Stimulated activated effector memory CD8-positive, alpha-beta T cell treated with anti-CD3 and anti-CD28 coated beads, Interleukin-12 subunit alpha, Interleukin-12 subunit beta, amount 100 ng/mL, for 72 hours (primary cell): ENCODE measurements at places on chromosomes 3 and 15.

DNA sequence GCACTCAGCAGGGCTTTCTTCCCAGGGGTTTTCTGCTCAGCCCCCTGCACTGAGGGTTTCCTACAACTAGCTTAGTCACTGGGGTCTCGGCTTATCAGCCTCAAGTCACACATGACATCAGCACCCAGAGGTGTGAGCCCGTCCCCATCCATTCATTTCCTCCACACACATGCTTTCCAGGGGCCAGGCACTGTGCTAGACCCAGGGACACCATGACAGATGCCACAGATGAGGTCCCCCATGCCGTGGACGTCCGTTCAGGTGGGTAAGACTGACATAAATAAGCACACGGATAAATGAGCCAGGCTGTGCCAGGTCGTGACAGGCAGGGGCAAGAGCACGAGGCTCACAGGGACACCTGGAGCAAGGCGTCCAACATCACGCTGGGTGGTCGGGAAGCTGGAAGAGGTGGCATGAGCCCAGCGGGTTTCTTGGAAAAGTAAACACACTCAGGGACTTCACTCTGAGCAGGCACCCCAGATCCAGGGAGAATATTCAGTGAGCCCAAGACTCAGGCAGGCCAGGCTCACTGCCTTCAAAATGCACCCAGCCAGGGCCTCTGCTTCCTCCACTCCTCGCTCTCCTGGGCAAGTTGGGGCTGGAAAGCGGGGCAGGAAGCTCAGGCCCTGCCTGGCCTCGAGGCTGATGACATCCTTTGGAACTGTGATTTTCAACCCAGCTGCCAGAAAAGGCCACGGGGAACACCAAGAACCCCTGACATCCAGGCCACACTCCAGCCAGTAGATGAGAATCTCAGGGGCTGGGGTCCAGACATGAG, 139.3 kb downstream of the CHSY1 start:
- no peak for DNase-seq

DNA sequence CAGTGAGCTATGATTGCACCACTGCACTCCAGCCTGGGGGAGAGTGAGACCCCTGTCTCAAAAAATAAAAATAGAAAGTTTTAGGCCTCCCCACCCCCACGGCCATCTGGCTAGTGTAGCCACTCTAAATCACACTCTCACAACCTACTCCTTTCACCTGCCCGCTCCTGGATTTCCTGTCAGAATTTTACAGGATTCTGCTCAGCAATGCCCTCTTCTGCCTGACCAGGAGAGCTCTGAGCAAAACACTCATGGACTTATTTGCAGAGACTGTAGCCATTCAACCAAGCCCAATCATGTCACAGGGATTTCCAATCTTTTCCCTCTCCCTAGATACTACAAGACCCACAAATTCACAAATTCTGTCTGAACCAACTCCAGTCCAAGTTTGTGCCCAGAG, 242.6 kb upstream of the TPRG1 start:
- DNase-seq: no peak

- no peak for DNase-seq
Measured at GRCh38 chr15:49688135-49688790, 67.4 kb downstream of the DTWD1 start.

DNA sequence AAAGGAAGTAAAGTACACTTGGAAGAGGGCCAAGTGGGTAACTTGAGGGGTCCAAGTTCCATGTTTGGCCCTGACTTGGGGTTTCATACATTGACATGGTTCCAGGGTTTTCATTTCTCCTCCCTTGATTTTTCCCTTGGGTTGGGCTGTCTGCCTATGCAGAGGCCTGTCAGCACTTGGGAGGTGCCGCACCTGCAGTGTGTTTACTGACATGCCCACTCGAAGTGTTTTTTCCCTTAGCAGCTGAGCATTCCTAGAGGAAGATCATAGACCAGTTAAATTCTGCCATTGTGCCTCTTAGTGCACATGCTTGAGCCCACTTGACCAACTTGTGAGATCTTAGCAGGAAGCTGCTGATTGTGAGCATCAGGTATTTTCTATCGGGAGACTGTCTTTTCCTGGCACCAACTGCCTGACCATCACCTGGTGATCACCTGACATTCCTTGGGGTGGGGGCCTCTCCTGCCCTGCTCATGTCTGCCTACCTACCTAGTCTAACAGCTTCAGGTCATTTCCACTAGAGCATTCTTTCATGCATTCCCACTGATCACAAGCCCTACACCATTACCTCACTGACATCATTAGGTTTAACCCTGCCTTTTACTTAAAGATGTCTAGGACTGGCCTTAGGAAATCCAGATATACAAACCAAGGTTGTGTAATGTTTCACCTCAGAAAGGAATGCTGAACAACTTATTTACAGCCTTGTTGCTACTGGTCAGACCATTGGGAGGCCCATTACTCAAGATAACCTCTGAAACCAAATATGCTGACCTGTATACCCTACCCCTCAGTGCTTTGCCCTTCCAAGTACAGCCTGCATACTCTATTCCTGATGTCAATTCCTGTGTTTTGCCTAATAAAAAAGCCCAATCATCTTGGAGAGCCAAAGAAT, 68.3 kb downstream of the CD47 start:
- DNase-seq: no peak

- no peak for DNase-seq
Measured at GRCh38 chr3:13563911-13564310, 15.0 kb downstream of the FBLN2 start.

DNA sequence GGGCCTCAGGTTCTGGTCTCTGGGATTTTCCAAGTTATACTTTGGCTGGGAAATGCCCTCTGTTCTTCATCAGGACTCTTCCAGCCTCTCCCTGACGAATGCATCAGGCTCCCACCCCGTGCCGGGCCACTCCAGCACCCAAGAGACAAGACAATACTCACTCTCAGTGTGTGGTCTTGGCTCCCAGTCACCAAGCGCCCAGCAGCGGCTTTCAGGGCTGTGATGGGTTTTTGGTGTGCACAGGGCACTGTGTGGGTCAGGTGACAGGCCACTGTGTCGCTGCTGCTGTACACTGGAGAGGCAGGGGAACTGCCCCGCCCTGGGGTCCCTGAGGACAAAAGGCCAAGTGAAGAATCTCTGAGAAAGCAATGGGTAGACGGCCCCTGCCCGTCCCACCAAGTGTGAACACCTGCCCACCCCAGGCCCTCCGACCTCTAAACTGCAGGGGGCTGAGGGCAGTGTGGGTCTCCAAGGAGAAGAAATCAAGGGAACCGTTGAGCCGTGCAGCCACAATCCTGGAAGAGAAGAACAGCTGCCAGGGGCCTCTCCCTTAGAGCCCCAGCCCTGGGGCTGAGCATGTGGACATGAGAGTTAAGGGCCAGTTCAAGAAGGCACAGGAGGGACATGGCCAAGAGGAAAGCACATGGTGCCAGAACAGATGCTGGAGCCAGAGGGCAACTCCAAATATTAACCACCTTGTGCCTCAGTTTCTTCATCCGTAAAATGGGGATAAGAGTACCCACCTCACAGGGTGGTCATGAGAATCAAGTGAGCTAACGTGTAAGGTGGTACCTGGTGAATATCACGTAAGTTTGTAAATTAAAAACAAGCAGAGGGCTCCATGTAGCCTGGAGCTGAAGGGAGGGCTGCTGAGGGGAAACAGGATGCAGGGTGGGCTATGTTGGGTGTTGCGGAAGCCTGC, 34.1 kb downstream of the PTPN23 start:
- no peak for DNase-seq

GRCh38 chr15:95210436-95210981, 979.1 kb downstream of the MCTP2 start:
- no peak for DNase-seq

DNA sequence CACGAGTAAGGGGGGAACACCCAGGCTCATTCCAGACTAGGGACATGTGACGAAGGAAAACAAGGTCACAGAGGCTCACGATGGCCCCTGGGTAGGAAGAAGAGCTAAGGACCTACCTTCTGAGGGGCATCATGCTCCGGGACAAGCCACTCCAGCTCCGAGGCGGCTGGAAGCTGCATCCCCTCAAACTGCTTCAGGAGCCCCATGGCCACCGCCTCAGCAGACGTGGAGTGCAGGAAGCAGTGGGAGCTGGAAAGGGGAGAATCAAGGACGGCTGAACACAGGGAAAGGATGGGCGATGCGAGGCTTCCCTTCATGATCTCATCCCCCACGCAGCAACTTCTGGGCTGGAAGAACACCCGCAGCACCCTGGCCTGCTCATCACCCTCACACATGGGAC, 53.5 kb downstream of the RUBCN start:
- DNase-seq: no peak

- DNase-seq: no peak
Measured at GRCh38 chr3:128170866-128171516, 17.7 kb downstream of the EEFSEC start.

DNA sequence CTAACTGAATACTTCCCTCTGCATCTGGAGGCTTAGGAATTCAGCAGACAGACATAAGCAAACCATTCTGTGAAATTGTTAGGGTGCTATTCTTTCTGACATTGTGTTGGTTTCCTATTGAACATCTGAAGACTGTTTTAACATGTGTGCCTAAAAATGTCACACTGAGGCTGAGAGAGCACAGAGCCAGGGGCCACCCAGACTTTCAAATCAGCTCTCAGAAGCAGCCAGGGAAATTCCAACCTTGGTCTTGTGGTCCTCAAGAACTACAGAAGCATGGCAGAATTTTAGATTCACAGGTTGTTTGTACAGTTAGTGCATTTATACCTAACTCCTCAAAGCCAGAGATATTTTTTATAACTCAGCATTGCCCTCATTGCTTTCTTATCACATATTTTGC, 929.2 kb upstream of the CFAP20DC start:
- DNase-seq: no peak

DNA sequence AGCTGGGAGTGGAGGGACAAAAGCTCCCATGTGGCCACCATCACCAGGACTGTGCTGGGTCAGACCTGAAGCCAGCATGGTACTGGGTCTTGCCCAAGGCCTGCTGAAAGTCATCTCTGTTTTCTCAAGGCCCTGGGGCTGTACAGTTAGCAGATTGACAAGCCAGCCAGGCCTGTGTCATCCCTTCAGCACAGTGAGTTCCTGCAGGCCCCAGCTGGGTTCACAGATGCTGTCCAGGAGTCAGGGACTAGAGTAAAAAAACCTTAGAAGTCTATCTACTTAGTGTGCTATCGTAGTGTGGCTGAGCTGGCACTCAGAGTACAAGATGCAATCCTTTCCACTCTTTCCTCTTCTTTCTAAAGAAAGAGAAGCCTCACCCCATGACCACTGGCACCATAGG, 246.0 kb upstream of the NAALADL2 start:
- no peak for DNase-seq

GRCh38 chr3:127688416-127689265, 15.9 kb downstream of the ABTB1 start:
- no peak for DNase-seq

DNA sequence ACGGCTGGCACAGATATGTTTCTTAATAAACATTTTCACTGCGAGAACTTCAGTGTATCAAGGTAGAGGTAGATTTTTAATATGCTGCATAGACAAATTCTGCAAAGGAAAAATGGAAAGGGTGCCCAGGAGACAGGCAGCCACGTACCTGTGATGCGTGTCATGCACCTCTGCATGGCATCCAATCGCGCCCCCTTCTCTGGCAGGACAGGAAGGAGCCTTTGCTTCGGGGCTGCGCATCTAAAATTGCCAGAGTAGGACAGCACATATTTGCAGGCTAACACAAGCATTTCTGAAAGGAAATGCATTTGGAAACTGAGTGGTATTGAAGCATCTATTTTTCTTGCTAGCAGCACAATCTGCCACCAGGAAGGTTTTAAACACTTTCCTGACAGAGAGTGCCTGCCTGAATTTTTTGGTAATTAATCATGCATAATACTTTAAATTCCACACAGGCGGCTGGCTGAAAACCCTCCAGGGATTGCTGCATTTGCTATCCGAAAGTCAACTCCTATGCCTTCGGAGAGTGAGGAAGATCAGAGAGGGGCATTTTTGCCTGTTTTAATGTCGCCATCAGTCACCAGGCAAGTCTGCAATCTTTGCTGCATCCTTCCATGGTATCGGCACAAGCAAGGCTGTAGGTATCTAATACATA, 165.1 kb upstream of the ATP10A start:
- no peak for DNase-seq

GRCh38 chr3:98739266-98739665, 23.9 kb upstream of the ST3GAL6 start:
- no peak for DNase-seq

DNA sequence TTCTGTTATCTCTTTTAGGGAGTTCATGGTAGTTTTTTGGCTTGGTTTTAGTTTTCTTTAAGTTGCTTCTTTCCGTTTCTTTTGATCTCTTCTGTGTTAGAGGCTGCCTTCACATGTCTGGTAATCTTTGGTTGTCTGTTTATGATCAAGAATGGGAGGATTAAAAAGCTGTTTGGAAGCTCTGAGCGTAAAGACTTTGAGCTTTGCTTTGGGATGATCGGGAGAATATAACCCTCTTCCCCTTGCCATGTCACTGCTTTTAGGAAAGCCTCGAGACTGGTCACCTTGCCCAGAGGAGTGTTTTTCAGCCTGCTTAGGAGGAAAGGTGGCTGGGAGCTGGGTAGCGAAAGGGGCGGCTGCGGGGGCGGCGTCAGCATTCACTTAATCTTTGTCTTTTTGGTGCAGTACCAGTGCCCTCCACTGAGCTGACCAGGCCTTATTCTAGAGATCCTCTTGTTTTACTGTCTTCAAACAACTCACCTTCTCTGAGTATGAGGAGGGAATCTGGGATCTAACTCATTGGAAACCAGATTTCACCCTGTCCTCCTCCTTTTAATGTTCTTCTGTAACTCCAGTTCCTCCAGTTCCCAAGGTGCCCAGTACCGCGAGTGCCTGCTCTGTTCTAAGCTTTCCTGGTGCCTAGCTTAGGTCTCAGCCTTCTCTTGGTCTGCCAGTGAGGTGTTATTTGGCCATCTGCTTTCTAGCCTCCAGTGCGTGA, 15.5 kb downstream of the TATDN2 start:
- DNase-seq: peak; percentile 74

GRCh38 chr3:146540236-146540635, 4.2 kb downstream of the PLSCR1 start:
- DNase-seq: no peak

- DNase-seq: no peak
Measured at GRCh38 chr3:122929188-122930062, 98.1 kb downstream of the SEMA5B start.

GRCh38 chr15:80697075-80697685, 2.1 kb downstream of the ABHD17C start:
- no peak for DNase-seq

GRCh38 chr3:70999730-71000129, 583.8 kb downstream of the FOXP1 start:
- DNase-seq: no peak
